Activated CD8-positive, alpha-beta memory T cell treated with anti-CD3 and anti-CD28 coated beads for 4 hours (primary cell): ENCODE measurements at places on chromosomes 2 and 18.

DNA sequence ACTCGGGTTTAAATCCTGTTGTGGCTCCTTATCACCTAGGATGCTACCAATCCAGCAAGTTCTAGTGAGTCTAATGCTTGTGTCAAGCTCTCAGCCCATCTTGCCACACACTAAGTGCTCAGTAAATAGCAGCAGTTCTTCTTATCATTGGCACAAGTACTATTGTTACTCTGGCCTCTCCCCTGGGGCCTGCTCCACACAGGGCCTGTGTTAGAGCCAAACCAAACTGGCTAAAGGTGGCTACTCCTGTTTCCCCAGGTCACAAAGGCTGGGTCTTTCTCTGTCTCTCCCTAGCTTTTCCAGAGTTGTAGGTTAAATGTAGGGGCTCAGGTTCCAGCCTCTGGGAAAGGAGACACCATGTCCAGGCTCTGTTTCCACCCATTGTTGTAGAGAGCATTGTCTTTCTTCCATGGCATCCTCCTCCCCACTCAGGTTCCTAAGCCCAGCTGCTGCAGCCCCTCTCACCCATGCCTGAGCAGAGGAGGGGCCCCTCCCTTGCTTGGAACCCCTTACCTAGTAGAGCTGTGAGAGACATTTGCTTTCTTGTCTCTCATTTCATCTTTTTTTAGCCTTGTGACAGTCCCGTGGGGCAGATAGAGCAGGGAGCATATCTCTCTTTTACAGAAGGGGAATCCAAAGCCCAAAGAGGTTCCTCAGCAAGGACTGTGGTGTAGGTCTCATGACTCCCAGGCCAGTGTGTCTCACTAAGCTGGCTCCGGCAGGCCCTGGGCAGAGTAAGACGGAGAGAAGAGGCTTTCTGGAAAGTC, 56.4 kb upstream of the OTOF start:
- no peak for DNase-seq

- DNase-seq, result no peak
These were observed 17.8 kb downstream of the CRIM1 start for GRCh38 chr2:36373149-36373926.

DNA sequence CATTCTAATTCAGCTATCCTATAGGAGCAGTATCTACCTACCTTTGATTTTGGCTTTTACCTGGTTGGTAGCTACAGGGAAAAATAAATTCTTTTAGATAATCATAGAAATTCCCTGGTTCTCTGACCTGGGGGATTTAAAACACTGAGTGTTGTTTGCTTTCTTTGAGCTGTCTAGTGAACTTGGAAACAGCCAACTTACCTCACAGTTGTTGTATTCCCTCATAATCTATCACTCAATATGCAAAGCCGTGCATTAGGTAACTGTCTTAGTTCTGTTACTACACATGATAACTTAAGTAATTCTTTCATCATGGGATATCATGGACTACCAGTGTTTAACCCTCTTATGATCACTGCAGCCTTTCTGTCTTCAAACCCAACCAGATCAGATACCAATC, 127.8 kb downstream of the TTC27 start:
- no peak for DNase-seq

DNA sequence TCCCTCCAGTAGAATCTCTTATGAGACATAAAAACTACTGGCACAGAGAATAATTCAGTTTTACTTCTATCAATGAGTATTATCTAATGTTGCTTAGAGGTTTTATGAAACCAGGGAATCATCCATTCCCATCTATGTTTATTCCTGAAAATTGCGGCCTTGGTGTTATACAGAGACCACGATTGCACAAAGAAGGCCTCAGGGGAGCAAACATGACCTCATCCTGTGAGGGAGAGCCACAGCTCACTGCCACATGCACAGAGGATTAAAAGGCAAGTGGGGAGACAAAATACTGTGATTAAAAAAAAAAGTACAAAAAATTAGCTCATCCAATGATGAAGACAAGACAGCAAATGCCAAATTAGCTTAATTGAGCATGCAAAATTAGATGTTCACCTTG, 111.8 kb upstream of the SLC35G4 start:
- no peak for DNase-seq

DNA sequence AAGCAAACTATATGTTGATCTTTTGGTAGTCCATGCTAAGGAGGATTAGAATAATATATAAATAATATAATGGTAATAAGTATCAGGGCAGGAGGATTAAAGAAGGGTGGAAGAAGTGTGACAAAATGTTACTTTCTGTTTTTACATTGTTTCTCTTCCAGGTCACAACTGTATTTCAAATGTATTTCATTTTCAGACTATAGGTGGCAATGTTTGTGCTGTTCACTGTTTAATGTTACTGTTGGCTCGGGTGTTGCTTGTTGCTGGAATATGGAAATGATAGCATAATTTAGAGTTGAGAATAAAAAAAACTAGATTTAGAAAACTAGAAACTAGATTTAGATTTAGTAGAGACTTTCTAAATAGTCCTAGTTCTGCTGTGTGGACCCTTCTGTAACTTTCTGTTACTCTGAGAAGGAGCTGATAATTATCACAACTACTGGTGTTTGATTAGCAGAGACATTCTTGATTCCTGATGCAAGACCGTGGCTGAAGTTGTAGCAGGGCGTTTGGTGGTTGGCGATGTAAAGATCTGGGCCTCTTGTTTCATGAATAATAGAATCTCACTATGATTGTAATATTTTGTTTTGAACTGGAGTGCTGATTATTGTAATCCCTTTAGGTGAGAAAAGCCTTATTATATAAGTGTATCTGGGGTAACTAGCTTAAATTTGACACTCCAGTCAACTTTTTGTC, 7.9 kb downstream of the NEDD4L start:
- DNase-seq, result no peak

DNA sequence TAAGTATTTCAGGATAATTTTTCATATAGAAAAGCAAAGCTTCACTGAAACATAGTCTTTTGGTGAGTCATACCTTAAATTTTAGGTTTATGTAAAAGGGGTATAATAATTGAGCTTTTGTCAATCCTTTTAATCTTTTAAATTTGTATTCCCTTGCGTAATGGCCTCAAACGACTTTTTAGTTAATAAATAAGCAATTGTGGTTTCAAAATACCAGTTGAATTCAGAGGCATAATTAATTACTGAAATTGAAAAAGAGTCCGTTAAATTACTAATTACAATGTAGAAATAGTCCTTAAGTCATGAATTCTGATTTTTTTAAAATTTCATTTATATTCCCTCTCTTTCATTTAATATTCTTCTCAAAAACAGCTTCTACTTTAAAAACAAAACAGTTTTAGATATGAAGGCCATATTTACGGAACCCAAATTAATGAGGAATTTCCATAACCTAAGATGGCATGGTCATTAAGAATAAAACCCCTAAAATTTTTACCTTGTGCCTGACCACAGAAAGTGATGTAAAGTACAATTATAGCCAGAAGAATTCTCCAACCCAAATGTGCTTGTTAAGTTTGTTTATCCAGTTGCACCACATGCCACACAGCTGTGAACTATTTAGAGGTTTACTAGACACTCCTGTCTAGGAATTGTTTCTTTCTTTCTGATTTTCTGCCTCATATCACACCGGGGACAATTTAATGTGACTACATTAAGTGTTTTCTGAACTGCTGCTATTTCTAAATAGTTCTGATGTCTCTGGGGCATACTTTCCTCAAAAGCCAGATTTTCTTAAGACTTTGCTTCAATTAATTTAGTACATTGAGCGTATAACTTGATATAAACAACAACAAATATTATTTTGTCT, 60.7 kb upstream of the ITGA4 start:
- DNase-seq, result no peak

DNA sequence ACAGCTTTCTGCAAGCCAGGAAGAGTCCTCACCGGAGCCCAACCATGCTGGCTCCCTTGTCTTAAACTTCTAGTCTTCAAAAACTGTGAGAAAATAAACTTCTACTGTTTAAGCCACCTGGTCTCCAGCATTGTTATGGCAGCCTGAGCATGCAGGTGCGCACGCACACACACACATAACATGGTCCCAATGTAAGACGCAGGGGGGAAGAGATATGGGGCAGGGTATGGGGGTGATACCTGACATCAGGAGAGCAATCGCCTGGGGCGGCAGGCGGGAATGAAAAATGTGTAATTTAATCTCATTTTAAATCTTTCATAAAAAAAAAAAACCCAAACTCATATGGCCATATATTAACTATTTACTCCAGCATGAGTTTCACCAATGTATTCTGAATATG, 18.0 kb downstream of the HJURP start:
- no peak for DNase-seq

GRCh38 chr18:59940068-59940467, 40.3 kb downstream of the PMAIP1 start:
- no peak for DNase-seq

DNA sequence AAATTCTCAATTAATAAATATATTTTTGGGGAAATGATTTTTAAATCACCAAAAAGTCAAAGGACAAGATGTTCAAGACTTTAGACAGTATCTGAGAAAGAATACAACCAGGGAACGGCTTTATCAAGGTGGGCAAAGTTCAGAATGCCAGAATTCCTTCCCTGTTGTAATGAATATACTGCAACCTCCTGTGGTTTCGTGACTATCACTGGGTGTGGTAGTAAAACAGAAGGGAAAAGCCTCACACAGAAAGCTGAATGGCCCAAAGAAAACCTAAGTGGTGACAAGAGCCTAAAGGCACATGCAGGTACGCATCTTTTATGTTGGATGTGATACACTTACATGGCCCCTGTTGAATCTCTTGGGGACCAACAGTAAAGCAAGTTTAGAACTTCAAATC, 37.1 kb downstream of the MBD2 start:
- DNase-seq, result no peak

DNA sequence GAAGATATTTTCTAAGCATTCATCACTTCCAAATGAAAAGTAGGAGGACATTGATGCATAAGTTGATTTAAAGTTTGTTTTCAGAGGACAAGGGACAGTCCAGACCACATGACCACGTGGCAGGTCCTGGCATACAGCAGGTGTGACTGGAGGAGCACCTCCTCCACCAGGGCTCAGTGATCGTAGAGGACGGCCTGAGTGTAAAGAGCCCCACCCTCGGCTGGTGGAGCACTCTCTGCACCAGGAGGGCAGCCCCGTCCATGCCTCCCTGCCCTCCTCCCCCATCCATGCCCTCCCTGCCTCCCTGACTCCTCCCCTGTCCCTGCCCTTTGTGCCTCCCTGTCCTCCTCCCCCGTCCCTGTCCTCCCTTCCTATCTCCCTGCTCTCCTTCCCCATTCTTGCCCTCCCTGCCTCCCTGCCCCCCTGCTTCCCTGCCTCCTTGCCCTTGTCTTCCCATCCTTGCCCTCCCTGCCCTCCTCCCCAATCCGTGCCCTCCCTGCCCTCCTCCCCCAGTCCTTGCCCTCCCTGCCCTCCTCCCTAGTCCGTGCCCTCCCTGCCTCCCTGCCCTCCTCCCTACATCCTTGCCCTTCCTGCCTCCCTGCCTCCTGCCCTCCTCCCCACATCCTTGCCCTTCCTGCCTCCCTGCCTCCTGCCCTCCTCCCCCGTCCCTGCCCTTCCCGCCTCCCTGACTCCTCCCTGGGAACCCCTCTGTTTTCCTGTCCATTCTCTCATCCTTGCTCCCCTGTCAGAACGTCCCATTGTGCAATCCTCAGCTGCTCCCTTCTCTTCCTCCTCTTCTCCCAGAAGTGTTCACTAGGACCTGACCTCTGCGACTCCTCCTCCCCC, 47.9 kb downstream of the ANKMY1 start:
- DNase-seq, result no peak

- no peak for DNase-seq
These were observed 22.4 kb upstream of the TOGARAM2 start for GRCh38 chr2:28958689-28959088.

GRCh38 chr18:24228667-24229041, 89.8 kb downstream of the CABYR start:
- no peak for DNase-seq

- DNase-seq, result peak; percentile 40
These were observed 14.3 kb downstream of the SIX3 start for GRCh38 chr2:44955593-44956392.

GRCh38 chr18:34084635-34085034, 140.1 kb downstream of the NOL4 start:
- DNase-seq, result no peak

GRCh38 chr2:133109772-133110171, 439.8 kb upstream of the LYPD1 start:
- no peak for DNase-seq

DNA sequence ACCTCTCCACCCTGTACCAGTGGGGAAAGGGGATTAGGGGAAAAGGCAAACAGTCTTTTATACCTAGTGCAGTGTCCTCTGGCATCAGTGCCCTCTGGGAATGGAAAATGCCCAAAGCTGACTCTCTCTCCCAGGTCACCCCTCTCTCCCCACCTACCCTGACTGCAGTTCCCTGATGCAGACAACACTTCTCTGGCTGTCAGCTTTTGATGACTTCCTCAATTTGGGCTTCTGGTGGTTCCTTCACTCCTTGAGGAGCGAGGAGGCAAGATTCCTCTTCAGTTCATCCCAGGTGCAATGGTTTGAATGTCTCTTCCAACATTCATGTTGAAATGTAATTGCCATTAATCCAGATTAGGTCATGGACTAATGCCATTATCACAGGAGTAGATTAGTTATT, 19.7 kb upstream of the PPM1B start:
- no peak for DNase-seq

- DNase-seq, result no peak
These were observed 530.3 kb upstream of the FSIP2 start for GRCh38 chr2:185208261-185208660.

GRCh38 chr2:19671916-19672315, 229.9 kb downstream of the TTC32 start:
- no peak for DNase-seq

- no peak for DNase-seq
These were observed 1.8 kb upstream of the FRZB start for GRCh38 chr2:182868054-182868796.

DNA sequence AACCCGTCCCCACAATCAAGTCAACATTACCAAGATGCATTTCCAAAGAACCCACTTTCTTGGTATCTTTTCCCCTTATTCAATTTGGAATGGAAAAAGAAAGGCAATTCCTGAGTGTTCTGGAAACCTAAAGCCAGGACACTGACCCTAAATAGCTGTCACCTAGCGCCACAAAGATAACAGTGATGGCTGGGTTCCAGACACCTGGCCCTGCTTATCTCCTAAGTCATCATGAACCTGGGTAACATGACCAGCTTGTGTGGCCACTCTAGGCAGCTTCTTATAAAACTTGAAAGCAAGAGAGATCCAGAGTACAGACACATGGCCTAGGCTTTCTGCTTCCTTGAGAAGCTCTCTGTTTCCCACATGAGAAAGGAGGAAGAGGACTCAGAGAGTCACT, 95.4 kb downstream of the BOD1L2 start:
- no peak for DNase-seq

GRCh38 chr2:136534811-136535210, 230.5 kb upstream of the THSD7B start:
- no peak for DNase-seq

GRCh38 chr2:150095361-150096095, 391.9 kb downstream of the RND3 start:
- DNase-seq, result no peak

- no peak for DNase-seq
These were observed 45.6 kb upstream of the SELENOI start for GRCh38 chr2:26300234-26300925.

GRCh38 chr2:159139216-159139933, 147.1 kb downstream of the WDSUB1 start:
- DNase-seq, result no peak

- DNase-seq, result no peak
These were observed 17.6 kb downstream of the FBXO11 start for GRCh38 chr2:47888581-47889280.

- DNase-seq, result no peak
These were observed 608 bp downstream of the CDH7 start for GRCh38 chr18:65751155-65752085.
